ENCODE measurements at places on chromosomes 3 and 15.
A peak's percentile ranks its signal among the peaks of the same experiment; 100 is the strongest.

DNA sequence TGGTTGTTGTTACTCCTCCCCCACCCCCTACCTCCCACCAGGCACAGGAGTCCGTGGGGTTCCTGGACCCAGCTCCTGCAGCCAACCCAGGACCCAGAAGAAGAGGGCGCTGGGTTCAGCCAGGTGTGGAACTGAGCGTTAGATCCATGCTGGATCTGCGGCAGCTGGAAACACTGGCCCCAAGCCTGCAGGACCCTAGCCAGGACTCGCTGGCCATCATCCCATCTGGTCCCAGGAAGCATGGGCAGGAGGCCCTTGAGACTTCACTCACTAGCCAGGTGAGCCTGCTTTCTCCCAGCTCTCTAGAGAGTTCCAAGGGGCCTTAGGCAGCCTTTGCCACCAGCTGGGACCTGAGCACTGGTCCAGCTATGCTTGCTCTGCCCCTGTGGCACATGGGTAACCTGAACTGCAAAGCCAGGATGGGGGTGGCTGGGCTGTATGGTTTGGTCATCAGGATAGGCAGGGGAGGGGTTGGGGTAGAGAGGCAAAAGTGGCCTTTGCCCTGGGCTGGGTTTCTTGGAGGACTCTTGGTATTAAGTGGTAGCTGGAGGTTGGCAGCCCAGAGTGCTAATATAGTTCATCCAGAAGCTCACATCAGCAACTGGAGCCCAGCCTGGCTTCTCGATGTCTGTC, 7.0 kb upstream of the JMJD7 start:
- H3K36me3 ChIP-seq, result peaks cover 50% of the 10 kb centered on the region
- peak overlapping the region; percentile 73 for H3K27ac ChIP-seq
- no peaks in the 10 kb centered on the region for H3K4me1 ChIP-seq
- no peak overlapping the region for H3K4me3 ChIP-seq
- no peak for DNase-seq

- DNase-seq, result no peak
- no peak overlapping the region for H3K4me3 ChIP-seq
- H3K36me3 ChIP-seq, result no peaks in the 10 kb centered on the region
- H3K4me1 ChIP-seq, result peaks cover 5% of the 10 kb centered on the region
These were observed 14.3 kb downstream of the IGDCC4 start for GRCh38 chr15:65408324-65409035.

- no peak overlapping the region for H3K27ac ChIP-seq
- H3K4me3 ChIP-seq, result no peak overlapping the region
- no peaks in the 10 kb centered on the region for H3K27me3 ChIP-seq
These were observed 133.4 kb downstream of the FOXP1 start for GRCh38 chr3:71450162-71450561.

DNA sequence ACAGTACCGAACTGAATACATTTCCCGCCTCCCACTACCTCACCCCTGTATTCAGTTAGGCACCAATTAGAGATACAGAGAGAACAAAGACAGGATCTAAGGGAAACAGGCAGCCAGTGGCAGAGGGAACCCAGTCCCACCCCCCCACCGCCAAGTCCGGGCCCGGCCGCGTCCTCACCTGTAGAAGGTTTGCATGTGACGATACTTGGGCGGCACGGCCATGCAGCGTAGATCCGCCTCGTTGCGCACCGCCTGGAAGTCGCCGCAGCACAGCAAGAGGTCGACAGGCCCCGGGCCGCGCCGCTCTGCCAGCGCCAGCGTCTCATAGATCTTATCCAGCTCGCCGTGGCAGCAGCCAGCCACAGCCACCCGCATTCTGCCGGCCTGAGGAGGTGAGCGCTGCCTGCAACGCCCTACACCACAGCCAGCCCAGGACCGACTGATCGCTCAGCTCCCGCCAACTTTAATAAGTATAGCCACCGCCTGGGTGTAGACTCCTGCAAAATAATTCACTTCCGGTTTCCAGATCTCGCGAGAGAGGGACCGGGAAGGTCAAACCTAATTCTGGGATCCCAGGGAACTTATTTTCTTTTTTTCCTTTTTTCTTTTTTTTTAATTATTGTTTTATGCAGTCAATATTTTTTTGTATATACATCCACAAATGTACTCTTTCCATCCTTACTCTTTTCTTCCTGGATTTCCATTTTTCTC, at the start of gene DBR1:
DBR1 (minus strand) TSS at position 501 of the 711 bp plus-strand sequence; CDS start at position 375, 126 bp downstream.
- peaks cover 21% of the 10 kb centered on the region for H3K36me3 ChIP-seq
- peaks cover 11% of the 10 kb centered on the region for H3K27me3 ChIP-seq
- H3K27ac ChIP-seq, result peak within 1 kb of the TSS; percentile 93
- H3K4me3 ChIP-seq, result peak within 1 kb of the TSS; percentile 89

- no peak for DNase-seq
- H3K27me3 ChIP-seq, result no peaks in the 10 kb centered on the region
- peaks cover 7% of the 10 kb centered on the region for H3K4me1 ChIP-seq
- no peaks in the 10 kb centered on the region for H3K36me3 ChIP-seq
- no peak overlapping the region for H3K4me3 ChIP-seq
These were observed 45.0 kb downstream of the GLDN start for GRCh38 chr15:51386486-51386885.

DNA sequence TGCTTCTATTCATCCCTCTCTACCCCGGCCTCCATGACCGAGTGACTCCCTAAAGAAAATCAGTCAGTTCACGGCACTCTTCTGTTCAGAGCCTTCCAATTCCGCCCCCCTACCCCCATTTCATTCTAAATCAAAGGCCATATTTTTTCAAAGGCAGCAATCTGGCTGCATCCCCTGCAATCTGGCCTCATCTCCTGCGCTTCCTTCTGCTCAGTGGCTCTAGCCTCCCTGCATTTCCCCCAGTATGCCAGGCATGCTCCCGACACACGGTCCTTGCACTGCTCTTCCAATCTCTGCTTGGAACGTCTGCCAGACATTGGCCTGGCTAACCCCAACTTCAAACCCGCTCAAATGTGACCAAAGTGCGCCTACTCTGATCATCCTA, 67.7 kb downstream of the EXOG start:
- H3K4me3 ChIP-seq, result no peak overlapping the region
- peaks cover 5% of the 10 kb centered on the region for H3K36me3 ChIP-seq
- no peaks in the 10 kb centered on the region for H3K4me1 ChIP-seq

DNA sequence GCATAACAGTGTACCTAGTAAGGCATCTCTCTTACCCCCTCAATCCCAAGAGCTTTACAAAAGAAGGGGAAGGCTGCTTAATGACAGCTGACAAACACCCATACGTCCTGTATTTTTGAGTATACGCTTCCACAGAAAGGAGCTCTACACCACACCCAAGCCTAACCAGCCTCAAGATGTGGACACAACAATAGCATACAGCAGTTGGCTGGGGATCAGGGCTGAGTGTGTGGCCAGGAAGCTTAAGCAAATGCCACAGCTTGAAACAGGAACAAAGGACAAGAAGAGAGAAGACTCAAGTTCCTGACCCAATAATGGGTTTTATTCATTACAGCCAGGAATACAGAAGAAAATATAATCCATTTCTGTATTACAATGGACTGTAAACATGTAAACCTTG, 6.9 kb downstream of the HEXA start:
- H3K27me3 ChIP-seq, result no peaks in the 10 kb centered on the region
- peaks cover 5% of the 10 kb centered on the region for H3K4me1 ChIP-seq
- peaks cover 31% of the 10 kb centered on the region for H3K36me3 ChIP-seq
- H3K27ac ChIP-seq, result no peak overlapping the region

GRCh38 chr15:25664761-25665160, 198.4 kb downstream of the ATP10A start:
- H3K27ac ChIP-seq, result no peak overlapping the region
- no peaks in the 10 kb centered on the region for H3K36me3 ChIP-seq
- DNase-seq, result no peak
- no peaks in the 10 kb centered on the region for H3K27me3 ChIP-seq
- no peaks in the 10 kb centered on the region for H3K4me1 ChIP-seq
- H3K4me3 ChIP-seq, result no peak overlapping the region

GRCh38 chr3:178181784-178182183, 354.5 kb upstream of the KCNMB2 start:
- no peak overlapping the region for H3K4me3 ChIP-seq
- DNase-seq, result no peak
- no peaks in the 10 kb centered on the region for H3K27me3 ChIP-seq
- H3K27ac ChIP-seq, result no peak overlapping the region
- H3K4me1 ChIP-seq, result peaks cover 4% of the 10 kb centered on the region

DNA sequence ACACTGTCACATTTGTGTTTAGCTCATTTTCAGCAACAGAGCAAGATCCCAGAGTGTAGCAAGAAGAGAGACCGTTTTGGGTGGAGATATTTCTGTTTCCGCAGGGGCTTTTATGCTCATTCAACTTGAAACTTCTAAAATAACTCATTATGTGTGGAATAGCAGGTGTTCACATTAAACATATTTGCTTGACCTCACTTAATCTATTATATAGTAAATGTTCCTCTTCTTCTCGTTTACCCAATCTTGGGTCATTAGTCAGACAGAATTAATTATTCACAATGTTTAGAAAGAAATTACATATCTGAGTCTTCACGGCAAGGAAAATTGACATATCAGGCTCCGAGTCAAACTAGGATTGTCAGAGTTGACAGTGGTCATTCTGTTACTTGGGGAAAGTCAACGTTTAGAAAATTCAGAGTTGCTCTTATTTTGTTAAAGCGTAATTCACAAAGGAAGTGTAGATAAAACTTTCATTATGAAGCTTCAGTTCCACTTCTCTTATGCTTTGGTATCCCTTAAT, 222.9 kb downstream of the TPRG1 start:
- no peak overlapping the region for H3K27ac ChIP-seq
- no peak overlapping the region for H3K4me3 ChIP-seq
- peaks cover 32% of the 10 kb centered on the region for H3K4me1 ChIP-seq
- H3K27me3 ChIP-seq, result no peaks in the 10 kb centered on the region

DNA sequence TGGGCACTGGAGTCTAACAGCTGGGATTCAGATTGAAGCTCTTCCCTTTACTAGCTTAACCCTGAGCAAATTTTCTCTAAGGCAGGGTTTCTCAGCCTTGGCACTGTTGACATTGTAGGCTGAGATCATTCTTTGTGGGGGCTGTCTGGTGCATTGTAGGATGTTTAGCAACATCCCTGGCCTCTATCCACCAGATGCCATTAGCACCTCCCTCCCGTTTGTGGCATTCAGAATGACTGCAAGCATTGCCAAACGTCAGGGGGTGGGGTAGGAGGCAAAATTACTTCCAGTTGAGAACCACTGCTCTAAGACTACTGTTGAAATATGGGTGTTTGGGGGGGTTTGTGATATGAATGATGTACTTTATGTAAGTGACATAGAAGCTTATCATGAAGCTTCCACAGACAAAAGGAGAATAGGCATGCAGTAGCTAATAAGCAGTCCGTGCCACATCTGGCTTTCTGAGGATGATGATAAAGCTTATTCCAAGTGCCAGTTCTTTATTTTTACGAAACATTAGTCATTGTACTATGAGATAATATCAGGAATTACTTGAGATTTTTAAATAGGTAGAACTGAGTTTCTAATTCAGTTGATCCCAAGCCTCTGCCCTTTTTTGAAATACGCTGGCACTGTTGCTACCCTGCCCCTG, 39.3 kb downstream of the NKIRAS1 start:
- H3K4me1 ChIP-seq, result peaks cover 35% of the 10 kb centered on the region
- peak; percentile 93 for DNase-seq
- no peaks in the 10 kb centered on the region for H3K36me3 ChIP-seq
- H3K4me3 ChIP-seq, result peak overlapping the region; percentile 10
- no peaks in the 10 kb centered on the region for H3K27me3 ChIP-seq
- H3K27ac ChIP-seq, result peak overlapping the region; percentile 37
